T-cell (primary cell): ENCODE measurements at places on chromosomes 1 and 21.

DNA sequence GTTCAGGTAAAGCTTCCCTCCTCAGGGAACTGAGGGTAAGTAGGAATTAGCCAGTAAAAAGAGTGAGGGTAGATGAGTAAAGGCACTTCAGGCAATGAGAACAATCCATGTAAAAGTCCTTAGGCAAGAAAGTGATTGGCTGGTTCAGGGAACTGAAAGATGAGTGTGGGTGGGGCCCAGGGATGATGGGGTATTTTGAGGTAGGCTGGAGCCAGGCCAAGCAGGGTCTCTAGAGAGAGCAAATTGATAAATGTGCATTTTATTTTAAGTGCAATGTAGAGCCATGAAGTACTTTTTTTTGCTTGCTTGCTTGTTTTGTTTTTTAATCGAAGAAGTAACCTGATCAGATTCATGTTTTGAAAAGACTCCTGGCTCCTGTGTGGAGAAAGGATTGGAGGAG is 26.5 kb downstream of the OSBPL9 start:
- DNase-seq = no peak

DNA sequence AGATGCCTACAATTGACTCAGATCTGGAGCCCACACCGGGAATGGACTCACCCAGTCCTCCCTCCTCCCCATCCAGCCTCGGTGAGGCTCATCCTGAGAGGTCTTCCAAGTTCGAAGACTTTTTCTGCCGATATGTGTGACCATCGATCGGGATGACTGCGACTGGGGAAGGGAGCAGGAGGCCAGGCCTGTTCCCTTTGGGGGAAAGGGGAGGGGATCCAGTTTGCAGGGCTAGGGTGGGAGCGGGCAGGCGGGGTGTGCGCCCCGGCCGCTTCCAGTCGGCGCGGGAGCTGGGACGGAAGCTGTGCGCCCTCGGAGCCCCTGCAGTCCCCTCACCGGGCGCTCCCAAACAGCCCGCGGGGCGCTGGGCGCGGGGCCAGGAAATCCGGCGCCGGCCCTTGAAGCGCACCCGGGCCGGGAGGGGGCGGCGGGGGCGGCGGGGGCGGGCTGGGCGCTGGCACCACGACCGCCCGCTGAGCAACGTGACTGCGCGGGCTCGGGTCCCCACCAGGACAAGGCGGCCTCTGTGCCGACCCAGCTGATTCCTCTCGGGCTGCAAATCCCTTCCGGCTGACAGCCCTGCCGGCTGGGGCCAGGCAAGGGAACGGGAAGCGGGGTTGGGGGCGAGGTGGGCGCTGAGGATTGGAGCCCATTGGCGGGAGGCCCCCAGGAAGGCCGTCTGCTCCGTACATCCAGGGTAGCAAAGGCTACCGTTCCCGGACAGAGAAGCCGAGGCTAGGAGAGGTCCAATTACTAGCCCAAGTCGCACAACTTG is 103.9 kb downstream of the EBNA1BP2 start:
- no peak for DNase-seq

- DNase-seq = no peak
These were observed 131.9 kb upstream of the BEND5 start for GRCh38 chr1:48908606-48909005.

GRCh38 chr1:20470194-20470593 is 15.8 kb downstream of the CAMK2N1 start:
- DNase-seq = no peak

DNA sequence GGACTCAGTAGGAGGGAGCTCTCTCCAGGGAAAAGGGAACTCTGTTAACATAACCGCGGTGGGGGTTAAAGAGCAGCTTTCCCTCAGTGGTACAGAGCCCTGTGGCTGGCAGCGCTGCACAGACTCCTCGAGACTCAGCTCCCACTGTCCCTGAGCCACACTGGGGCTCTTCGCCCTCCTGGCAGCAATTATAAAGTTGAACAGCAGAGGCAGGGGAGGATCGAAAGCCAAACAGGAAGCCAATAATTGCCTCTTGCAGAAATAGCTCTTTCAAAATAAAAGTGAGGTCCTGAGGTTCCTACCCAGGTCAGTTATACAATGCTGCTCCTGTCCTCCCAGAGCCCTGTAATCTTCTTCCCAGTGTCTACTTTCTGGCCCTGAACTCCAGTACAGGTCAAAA is 77.0 kb downstream of the FAM78B start:
- DNase-seq = no peak

DNA sequence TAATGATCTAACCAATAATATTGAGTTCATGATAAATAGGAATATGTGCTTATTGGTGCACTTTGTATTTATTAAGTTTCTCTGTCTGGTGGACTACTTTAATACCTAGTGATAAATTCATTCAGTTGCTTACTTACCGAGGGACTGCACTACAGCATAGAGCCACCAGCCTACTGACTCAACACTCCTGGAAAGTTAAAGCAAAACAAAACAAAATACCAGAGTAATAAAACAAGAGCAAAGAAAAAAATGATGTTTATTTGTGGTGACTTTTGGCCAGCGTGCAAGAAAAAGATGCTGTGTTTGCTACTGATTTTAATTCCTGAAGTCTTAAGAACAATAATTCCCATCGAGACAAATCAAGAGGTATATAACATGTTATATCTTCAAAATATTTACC is 586.3 kb downstream of the PLA2G4A start:
- no peak for DNase-seq

DNA sequence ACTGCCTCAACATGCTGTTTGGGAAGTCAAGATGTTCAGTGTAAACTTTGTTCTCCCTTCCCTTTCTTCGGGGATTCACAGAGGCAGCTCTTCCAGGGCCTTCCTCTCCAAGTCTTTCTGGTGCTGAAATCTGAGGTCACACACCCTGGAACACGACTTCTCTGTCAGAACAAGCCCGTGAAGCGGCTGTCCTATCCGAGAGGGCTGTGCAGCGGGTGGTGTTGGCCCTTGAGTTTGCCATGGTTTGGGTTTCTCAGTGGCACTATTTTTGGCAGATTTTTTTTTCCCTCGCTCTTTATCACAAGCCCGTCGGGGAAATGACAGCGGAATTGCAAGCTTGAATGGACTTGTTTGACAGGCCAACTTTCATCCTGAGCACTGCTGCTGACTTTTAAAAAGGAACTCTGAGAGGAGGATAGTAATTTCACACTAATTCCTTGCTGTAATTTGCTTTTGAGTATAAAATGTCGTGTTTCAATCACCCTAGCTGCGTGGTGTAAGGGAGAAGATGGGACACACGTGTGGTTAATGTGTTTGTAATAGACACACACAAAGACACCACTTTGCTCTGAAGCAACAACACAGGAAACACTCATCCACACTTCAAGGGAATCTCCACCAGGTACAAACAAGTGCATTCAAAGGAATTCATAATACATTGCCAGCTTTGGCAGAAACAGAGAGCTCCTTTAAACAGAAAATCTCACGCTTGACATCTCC is 60.1 kb upstream of the TARBP1 start:
- DNase-seq = no peak

GRCh38 chr1:204830747-204831146 is 39.9 kb upstream of the NFASC start:
- DNase-seq = no peak

DNA sequence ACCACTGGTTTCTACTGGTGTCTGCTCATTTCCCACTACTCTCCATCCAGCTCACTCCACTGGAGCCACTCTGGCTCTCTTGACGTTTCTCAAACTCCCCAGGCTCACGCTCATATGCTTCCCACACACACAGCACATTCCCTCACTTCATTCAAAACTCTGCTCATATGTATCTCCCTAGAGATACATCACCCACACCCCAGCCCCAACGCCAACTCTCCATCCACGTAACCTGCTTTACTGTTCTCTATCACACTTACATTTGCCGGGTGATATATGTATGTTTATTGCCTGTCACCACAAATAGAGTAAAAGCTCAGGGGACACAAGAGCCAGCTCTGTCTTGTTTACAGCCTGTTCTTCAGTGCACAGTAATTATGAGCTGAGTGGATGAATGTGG is 22.2 kb downstream of the EBNA1BP2 start:
- no peak for DNase-seq

DNA sequence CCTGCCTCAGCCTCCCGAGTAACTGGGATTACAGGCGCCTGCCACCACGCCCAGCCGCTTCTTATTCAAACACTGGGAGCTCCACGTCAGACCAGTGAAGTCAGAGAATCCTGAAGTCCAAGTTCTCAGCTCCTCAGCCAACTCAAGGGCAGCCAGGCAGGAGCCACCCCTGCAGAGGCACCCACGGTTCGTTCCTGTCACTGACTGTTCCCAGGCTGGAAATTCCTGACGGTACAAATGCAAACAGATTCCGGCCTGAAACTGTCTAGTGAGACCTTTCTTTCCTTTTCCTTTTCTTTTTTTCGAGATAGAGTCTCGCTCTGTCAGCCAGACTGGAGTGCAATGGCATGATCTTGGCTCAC is 11.7 kb downstream of the SLC35E2B start:
- DNase-seq = no peak

DNA sequence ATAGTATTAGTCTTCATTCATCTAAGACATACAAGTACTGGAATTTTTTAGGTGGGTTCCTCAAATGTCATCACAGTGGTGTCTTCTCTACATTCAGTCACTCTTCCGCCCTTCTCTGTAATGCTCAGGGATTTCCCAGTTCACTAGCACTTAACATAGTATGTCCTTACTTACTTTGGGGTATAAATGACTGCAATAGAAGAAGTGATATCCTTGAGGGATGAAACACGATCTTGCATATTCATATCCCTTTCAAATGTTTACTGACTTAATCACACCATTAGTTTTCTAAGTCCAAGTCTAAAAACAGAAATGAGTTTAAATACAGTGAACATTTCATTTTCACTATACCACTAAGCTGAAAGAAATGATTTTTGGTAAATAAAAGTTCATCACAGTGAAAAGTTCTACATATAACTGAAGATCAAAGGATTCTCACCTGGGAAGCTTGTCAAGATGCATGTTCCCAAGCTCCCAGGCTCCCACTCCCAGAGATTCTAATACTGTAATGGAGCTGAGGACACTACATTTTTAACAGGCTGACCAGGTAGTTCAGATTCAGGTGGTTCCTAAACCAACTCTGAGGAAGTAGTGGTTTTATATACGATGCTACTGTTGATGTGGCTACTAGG is 29.7 kb downstream of the MRPL39 start:
- DNase-seq = no peak

GRCh38 chr1:225461533-225462428 is 33.9 kb upstream of the LBR start:
- DNase-seq = no peak

DNA sequence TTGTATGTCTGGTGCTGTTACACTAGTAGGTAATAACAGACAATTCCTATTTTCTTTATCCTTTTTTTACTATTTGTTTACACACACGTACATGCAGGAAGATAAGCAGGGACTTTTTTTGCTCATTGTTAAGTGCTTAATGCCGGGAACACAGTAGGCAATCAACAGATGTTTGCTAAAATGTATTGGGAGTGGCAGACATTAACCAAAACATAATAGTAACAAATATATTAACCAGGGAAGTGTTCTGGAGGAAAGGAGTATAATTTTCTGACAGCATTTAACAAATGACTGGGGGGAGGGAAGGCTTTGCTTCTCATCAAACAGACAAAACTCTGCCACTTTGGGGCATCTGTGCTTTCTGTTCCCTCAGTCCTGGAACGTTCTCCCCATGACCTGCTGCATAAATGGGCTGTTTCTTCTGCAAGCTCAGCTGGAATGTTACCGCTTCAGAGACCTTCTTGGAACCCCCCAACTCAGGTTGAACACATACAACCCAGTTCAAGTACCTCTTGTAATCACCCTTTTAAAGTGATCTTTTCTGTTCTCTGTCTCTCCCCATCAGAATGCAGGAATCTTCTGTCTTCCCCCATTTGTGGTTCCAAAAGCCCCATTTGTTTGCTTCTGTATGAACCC is 2.1 kb downstream of the CR1L start:
- no peak for DNase-seq

DNA sequence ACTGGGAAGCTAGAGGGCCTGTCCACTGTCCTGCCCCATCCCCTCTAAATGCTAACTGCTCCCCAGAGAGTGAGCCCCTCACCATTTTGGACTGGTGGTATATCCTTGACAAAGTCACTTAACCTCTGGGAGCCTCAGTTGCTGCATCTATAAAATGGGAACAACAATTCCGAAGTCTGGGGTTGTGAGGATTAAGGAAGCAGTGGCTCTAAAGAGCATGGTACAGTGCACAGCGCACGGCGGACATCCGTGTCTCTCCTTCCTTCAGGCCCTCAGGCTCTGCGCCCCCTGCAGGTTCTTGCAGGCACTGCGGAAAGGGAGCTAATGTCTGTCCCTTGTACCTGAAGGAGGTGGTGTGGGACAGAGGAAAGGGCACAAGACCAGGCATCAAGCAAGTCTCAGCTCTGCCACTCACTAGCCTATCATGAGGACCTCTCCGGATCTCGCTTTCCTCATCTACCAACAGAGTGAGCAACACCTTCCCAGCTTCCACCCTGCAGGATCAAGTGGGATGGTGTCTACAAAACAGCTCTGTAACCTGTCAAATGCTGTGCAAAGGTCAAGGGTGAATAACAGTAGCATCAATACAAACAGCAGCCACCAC is 20.1 kb downstream of the ECE1 start:
- peak; percentile 56 for DNase-seq

GRCh38 chr1:117656202-117656641 is 50.4 kb downstream of the TENT5C start:
- DNase-seq = peak; percentile 84

DNA sequence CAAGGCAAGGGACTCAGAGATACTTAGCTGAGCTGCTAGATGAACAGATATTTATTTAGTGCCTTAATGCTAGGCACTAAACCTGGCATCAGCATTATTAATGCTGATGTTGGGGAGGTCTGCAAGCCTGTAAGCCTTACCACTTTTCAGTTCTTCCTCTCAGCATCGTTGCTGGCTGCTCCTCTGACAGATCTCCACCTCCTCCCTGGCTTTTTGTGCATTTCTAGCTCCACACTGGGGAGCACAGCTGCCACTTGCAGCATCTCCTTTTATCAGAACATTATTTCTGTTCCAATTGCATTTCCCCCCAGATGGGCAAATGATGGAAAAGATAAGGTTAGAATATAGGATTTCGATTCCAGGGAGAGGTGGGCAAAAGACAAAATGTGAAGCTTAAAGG is 34.8 kb downstream of the CACNA1E start:
- no peak for DNase-seq

GRCh38 chr1:151822404-151822803 is 9.2 kb downstream of the RORC start:
- no peak for DNase-seq

DNA sequence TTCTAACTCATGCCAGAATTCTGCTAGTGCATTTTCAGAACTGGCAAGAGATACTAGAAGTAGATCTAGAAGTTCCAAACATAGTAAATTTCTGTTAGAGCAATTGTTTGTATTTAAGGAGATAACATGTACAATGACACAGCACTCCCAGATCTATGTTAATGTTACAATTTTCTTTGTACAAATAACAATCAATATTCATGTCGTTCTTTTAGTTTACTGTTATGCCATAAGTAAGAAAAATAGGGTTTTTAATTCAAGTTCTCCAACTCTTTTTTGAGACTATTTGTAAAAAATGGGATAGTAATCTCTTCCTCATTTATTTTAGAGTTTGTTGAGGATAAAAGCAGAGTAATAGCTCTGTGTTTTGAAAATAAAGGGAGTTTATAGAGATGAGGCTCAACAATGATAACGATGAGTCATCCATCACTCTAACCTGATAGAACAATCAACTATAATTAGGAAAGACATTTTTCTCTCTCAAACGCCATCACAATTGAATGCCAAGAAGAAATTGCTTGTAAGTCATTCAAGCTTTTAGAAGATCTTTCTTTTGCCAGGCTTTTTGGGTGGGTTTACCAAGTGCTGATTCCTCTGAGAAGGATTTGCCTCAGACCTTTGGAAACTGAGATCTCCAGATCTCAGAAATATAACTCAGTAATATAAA is 638 bp downstream of the CD84 start:
- DNase-seq = no peak

- DNase-seq = no peak
These were observed 288.2 kb downstream of the PTPRU start for GRCh38 chr1:29524285-29525065.

- DNase-seq = no peak
These were observed 14.6 kb upstream of the C1orf146 start for GRCh38 chr1:92203105-92203504.
